Liver (tissue), 10 donors: ENCODE measurements at places on chromosomes 12 and 14. TPM values are rescaled to one million over a fixed set of nuclear protein-coding genes. Genes with fewer than 3 reads are reported as not detected.

PARPBP gene
- polyA plus RNA-seq, result 0.32 TPM

PPP1R1A gene
- 75.2 TPM for polyA plus RNA-seq

OTX2 gene
- not detected for polyA plus RNA-seq

RNU4-1 gene
- polyA plus RNA-seq, result not detected

NDUFA12 gene
- 91.8 TPM for polyA plus RNA-seq

AJUBA gene
- 15.5 TPM for polyA plus RNA-seq

GOLGA3 gene
- polyA plus RNA-seq, result 10.0 TPM

IRAK3 gene
- 1.1 TPM for polyA plus RNA-seq

ACRBP gene
- polyA plus RNA-seq, result 0.39 TPM

OR4K15 gene
- not detected for polyA plus RNA-seq

MANSC1 gene
- polyA plus RNA-seq, result 7.2 TPM

DNA sequence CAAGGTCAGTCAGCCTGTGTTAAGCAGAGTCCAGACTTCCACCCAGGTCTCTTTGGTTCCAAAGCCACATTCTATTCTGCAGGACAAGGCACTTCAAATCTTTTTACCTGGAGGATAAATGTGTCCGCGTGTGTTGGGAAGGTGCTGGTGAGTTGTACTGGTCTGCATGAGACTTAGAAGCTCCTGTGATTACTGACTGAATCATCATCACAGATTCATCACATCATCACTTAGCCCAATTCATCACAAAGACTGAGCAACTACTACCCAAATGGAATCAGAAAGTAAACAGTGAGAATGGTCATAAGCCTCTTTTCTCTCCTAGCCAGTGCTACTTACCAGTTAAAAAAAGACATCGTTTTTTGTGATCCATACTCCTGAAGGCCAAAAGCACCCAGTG is 5.3 kb downstream of the SLC15A5 start:
- DNase-seq, result no peak

DNA sequence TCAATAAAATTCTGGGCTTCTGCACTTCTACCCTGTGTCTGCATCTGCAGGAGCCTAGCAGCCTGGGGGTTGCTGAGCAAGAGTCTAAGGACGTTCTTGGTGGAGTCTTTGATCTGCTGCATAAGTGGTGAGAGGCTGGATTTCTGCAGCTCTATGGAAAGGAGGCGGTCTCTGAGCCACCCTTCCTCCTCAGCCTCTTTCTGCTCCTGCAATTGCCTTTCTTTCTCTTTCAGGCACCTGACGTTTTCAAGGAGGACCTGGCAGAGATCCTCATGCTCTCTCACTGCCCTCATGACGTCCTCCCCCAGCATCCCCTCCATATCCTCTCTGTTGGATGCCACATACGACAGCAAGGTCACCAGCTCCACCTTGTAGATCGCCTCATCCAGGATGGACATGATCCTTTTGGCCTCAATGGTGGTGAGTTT is 13.6 kb upstream of the TPCN1 start:
- DNase-seq, result no peak

GRCh38 chr12:79183926-79184325 is 319.4 kb downstream of the SYT1 start:
- DNase-seq, result no peak

- no peak for DNase-seq
Observed at GRCh38 chr12:52402873-52403540, 3.1 kb downstream of the KRT82 start.

DNA sequence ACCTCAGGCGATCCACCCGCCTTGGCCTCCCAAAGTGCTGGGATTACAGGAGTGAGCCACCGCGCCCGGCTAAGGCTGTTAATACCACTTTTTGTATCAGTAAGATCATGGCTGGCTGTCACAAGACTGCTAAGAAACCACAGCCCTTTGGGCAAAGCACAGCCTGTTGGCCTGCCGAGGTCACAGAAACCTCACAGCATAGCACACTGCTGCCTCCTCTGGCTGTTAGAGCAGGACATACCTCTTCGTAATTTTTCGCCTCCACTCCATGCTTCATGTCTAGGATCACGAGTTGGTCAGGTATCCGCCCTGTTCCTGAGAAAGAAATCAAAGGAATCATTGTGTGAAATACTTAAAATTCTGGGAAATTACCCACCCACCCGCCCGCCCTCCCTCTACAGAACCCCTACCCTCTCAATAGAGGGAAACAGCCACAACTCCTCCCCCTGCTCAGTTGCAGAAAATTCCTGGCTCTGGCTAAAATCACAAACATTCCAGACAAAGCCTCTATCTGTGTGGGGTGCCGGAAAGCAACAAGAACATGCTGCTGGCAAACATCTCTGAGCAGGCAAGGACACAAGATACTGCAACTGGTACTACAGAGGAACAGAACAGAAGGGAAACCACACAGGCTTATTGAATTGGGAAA is 20.7 kb upstream of the NEK9 start:
- DNase-seq, result no peak

DNA sequence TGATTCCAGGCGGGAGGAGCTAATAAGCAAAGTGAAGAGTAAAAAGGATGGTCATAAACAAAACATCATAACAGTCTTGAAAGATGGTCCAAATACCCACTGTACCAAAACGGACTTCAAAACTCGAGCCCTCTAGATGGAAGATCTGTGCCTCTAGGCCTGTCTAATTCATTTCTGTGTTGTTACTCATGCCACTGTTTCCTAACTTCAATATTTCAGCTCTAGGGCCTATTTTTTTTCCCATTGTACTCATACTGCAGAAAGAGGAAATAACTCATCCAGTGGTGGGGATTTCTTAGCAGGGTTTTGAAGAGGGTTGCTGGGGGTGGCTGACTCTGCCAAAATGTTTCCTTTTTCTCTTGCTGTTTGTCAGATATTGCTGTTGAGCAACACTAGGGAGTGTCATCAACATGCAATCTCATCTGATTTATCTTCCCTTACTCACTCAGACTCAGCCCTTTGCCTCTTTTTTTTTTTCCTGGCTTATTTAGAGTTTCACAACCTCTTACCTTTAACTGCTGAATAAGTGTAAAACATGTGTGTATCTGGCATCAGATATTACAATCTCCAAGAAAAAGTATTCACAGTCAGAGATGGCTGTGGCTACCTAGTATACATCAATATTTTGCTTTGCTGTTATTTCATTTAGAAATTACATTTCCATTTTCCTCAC is 189.6 kb downstream of the DUSP6 start:
- DNase-seq, result no peak

- no peak for DNase-seq
Observed at GRCh38 chr12:11812586-11813437, 163.3 kb downstream of the ETV6 start.

GRCh38 chr12:97748298-97748697 is 285.7 kb downstream of the RMST start:
- DNase-seq, result no peak

GRCh38 chr12:2893007-2893406 is 2.3 kb downstream of the TULP3 start:
- no peak for DNase-seq

DNA sequence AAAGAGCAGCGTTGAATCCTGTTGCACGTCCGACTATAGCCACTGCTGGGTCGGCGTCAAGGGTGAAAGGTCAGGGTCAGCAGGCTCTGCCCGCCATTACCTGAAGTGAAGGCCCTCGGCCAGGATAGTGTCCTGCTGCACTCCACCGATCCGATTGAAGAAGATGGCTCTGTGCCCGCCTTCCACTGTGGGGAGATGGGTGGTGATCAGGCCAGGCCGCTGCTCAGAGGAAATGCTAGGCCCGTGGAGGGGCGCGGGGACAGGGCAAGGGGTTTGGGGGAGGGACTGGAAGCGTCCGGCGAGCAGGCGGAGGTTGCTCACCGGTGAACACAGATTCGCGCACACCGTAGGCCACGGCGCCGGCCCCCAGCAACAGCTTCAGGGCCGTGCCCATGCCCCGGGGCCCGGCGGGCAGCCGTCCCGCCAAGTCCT is 352 bp downstream of the PHB2 start:
- DNase-seq, result no peak

DNA sequence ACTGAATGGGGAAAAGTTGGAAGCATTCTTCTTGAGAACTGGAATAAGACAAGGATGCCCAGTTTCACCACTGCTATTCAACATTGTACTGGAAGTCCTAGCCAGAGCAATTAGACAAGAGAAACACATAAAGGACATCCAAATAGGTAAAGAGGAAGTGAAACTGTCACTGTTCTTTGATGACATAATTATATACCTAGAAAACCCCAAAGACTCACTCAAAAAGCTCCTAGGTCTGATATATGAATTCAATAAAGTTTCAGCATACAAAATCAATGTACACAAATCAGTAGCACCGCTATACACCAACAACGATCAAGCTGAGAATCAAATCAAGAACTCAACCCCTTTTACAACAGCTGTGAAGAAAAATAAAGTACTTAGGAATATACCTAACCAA is 157.3 kb upstream of the DDHD1 start:
- no peak for DNase-seq

DNA sequence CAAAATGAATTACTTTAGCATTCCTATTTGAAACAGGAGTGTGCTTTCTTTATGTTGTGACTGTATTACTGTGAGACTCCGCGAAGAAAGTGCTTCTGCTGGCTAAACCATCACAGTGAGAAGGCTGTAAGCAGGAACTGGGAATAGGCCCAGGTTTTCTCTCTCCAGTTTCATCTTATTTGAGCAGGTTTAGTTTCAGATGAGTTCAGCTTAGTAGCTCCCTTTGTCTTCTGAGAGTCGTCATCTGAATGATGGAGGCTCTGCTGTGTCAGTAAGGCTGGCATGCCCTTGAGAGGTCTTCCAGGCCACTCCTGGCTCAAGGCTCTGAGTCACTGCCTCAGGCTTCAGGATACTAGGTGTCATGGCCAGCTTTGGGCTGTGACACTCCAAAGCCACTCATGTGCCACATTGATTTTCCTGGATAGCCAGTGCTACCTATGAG is 205.6 kb upstream of the RGS6 start:
- DNase-seq, result no peak

DNA sequence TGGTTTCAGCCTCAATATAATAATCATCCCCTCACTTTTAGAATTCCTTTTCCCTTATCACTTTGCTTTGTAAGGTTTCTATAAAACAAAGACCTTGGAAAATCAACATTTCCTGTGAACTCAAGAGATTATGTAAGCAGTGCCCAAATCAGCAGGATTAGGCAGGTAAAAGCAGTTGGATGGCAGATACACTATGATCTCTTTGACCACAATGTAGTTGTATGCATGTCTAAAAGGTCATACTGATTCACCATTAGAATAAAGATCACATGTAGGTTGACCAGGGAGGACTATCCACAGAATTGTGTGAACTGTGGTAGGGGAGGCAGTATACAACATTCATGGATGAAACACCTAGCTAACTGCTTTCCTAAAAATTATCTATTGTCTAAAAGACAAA is 57.5 kb downstream of the DENND5B start:
- DNase-seq, result no peak

DNA sequence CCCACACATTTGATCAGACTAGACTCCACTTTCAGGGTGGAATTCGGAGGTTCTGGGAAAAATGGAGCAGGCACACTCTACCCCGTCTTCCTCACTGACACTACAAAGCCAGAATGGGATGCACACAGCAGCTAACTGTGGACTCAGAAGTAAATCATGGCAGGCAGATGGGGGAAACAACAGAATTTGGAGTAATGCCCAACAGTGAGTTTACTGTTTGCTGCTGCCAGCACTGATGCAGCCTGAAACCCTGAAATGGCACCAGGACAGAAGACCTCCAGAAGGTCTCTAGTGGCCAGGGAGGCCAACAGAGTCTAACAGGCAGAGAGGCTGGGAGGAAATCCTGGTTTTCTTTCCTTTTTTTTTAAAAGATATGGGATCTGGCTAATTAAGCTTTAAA is 24.6 kb downstream of the KCTD10 start:
- no peak for DNase-seq

GRCh38 chr12:5535541-5535940 is 103.6 kb downstream of the NTF3 start:
- DNase-seq, result no peak

- no peak for DNase-seq
Observed at GRCh38 chr14:75064205-75064567, 362 bp upstream of the ACYP1 start.

- DNase-seq, result no peak
Observed at GRCh38 chr14:92719421-92719820, 29.0 kb downstream of the LGMN start.

DNA sequence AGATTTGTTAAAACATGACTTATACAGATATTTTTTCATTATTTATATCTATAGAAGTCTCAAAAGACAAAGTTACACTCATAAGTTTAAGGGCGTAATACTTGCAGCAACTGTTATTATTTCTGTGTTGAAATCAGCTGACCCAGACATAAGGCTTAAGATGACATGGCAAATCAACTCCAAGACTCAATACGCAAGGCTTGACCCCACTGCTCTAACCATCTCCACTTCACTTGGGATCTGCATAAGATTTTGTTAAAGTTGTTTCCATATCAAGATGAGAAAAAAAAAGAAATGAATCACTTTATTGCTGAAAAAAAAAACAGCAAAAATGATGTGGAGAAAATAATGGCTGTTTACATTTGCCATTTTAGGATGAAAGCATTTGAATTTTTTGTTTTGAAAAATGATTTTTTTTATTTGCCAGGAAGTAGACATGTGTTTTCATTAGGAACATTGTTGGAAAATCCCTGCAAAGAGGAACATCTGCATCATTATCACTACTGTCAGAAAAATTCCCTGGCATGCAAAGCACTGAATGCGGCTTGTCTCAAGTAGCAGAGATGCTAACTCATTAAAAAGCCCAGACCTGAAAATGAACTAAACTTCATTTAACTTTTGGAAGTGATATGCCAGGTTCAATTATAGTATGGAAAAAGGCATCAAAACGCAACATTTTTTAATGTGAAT is 73.5 kb downstream of the LIN7A start:
- DNase-seq, result no peak

- DNase-seq, result no peak
Observed at GRCh38 chr14:88551980-88552431, 2.8 kb downstream of the PTPN21 start.

DNA sequence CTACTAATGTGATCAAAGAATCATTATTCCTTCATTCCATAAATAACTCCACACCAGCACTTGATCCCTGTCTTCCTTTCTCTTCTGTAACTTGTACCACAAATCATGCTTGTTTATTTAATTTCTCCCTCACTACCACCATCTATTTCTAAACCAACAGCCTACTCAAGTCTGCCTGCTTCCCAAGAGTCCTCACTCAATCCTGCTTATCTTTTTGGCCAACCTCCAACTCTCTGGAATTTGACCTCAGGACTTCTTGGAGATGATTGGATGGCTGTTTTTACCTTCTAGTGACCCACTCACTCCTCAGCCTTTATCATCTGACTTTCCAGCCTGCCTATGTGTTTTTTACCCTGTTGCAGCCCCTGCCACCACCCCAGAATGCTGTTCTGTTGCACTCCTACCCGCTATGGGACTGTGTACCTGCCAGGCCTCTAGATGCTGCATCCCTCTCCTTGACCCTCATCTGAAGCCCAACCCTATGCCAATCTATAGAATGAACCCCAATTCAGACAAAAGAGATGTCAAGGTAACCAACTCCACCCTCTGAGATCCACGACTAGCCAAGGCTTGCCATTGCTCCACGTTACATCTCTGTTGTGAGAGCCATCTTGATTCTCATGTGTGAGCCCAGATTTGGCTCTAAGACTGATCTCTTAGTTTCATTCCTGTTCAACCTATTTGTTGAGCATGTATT is 150.2 kb upstream of the PLEKHG7 start:
- DNase-seq, result no peak

GRCh38 chr12:105822131-105823105 is 316.3 kb downstream of the NUAK1 start:
- DNase-seq, result no peak

GRCh38 chr12:58880639-58881038 is 39.7 kb downstream of the LRIG3 start:
- DNase-seq, result no peak

- DNase-seq, result no peak
Observed at GRCh38 chr14:46137786-46138185, 513.8 kb downstream of the RPL10L start.

- no peak for DNase-seq
Observed at GRCh38 chr12:92363295-92364146, 217.9 kb upstream of the BTG1 start.
